Stimulated activated CD8-positive, alpha-beta memory T cell treated with anti-CD3 and anti-CD28 coated beads, Interleukin-4, amount 100 ng/mL, for 4 hours (primary cell): ENCODE measurements at places on chromosomes 4 and X.

- no peak for DNase-seq
Measured at GRCh38 chrX:103565752-103566151, 19.6 kb upstream of the TCEAL4 start.

- no peak for DNase-seq
Measured at GRCh38 chr4:174714393-174715211, 114.4 kb downstream of the GLRA3 start.

- DNase-seq = no peak
Measured at GRCh38 chr4:8316251-8316771, 46.8 kb downstream of the HTRA3 start.

DNA sequence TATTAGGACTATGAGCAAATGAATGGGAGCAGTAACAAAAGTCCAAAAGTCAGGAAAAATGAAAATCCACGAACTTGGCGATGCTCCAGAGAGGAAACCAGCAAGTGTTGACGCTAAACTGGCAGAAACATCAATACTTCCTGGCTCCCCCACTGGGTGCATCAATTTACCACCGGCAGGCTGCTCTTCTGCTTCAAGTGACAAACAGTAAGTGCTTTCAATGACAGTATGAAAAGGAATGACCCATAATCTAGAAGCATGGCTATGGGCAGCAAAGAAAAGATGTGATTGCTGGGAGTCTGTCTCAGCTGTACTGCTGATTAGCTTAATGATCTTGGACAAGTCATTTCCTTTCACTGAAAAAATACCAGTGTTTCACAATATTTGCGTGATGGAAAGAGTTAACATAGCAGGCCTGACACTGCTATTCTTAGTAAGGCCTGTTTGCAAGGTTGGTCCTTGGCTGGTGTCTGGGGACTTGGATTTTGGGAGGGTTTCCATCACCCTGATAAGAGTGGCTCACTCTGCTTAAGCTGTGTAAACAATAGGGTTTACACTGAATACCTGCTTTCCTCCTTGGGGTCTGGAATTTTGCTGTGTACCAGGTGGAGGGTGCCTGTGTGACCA, 8.7 kb downstream of the ATP11C start:
- no peak for DNase-seq

DNA sequence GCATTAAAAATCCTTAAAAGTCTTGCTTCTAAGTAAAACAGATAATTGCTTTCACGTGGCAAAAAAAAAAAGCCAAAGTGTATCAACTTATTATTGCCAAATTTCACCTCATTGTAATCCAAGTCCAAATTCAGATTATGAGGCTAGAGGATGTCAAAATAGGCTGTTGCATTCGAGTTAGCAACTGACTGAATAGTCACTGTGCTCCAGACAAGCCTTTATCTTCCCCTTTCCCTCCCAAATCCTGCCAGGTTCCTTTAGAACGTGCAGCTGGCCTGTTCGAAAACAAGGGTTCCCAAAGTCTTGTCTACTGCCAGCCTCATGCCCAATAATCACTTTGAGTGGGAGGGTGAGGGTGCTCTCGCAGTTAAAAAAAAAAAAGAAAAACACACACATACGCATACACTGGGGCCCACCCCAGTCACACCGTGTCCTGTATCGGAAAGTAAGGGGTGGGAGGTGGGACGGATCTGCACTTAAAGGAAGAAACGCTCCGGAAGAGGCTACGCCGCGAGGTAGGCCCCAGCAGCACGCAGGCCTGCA, 603 bp downstream of the MAD2L1 start:
- DNase-seq = no peak

DNA sequence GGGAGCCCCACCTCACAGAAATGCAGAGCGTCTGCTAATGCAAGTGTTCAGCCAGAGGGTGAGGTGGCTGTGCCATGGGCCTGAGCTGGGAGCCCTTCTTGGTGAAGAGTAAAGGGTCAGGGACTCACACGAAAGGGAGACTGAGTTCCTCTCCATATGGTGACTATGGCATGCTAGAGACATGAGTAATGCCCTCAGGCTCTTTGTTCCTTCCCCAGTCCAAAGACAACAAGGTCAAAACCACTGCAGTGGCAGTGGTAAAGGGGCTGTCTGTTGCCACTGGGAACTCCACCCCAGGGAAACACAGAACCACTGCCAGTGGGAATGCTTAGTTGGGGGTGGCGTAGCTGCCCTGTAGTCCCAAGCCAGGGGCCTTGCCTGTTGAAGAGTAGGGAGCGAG, 22.4 kb downstream of the RAB40AL start:
- no peak for DNase-seq

- DNase-seq = no peak
Measured at GRCh38 chr4:8728536-8729407, 136.2 kb downstream of the CPZ start.

DNA sequence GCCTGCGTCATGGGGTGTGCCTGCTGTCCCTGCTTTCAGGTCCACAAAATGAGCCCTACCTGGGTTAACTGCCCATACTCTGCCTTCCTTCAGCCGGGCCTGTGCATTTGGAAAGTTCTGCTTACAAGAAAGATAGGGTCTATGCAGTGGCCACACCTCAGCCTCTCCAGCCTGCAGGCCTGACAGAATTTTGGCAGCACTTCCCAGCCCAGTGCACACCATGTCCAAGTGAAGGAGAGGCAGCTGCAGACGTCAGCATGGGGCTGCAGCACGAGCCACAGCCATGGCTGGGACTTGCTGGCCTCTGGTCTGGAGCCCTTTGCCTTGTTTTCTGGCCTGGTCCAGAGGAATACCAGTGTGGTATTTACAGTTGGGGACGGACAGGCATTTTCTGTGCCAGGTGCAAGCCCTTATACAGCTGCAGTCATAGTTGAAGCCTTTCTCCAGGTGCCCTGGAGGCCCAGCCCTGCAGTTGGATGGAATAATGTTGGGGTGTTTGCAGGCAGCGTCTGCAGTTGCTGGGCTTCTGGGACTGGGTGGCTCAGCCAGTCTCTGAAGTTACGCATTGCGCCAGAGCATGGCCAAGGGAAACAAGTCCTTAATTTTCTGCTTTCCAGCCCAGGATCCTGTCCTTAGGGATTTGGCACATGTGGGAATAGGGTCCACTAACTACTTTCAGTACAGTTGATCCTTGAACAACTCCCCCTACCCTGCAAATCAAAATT, 26.2 kb downstream of the JADE1 start:
- no peak for DNase-seq

DNA sequence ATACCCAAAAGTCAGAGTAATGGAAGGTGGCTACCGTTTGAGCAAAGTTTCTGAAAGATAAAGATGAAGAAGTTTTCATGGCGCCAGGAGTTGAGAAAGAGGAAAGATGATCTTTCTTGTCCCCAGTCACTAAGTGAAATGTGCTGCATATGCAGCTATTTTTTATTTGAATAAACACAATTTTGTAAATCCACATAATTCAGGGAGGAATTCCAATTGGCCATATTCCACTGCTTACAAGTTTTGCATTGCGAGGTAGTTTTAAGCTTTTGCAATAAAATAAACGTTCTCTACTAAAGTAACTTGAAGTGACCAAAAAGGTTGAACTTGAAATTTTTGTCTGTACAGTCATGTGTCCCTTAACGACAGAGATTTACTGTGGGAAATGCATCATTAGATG, 139.3 kb upstream of the VCX2 start:
- DNase-seq = no peak

- DNase-seq = no peak
Measured at GRCh38 chr4:33064238-33064637, 2344.1 kb downstream of the PCDH7 start.

GRCh38 chr4:4980621-4981230, 38.5 kb downstream of the CYTL1 start:
- no peak for DNase-seq

- DNase-seq = no peak
Measured at GRCh38 chr4:67632492-67632891, 68.5 kb downstream of the UBA6 start.

- DNase-seq = no peak
Measured at GRCh38 chrX:70434914-70435586, 9.6 kb upstream of the DLG3 start.

DNA sequence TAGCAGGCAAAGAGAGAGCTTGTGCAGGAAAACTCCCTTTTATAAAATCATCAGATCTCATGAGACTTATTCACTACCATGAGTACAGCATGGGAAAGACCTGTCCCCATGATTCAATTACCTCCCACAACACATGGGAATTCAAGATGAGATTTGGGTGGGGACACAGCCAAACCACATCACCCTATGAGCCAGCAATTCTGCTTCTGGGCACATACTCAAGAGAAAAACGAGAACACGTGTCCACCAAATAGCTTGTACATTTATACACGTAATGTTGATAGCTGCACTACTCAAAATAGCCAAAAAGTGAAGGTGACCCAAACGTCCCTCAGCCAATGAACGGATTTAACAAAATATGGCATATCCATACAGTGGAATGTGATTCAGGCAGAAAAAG, 94.5 kb upstream of the DHRSX start:
- DNase-seq = no peak

- DNase-seq = no peak
Measured at GRCh38 chr4:76723924-76724323, 174.0 kb downstream of the SOWAHB start.

DNA sequence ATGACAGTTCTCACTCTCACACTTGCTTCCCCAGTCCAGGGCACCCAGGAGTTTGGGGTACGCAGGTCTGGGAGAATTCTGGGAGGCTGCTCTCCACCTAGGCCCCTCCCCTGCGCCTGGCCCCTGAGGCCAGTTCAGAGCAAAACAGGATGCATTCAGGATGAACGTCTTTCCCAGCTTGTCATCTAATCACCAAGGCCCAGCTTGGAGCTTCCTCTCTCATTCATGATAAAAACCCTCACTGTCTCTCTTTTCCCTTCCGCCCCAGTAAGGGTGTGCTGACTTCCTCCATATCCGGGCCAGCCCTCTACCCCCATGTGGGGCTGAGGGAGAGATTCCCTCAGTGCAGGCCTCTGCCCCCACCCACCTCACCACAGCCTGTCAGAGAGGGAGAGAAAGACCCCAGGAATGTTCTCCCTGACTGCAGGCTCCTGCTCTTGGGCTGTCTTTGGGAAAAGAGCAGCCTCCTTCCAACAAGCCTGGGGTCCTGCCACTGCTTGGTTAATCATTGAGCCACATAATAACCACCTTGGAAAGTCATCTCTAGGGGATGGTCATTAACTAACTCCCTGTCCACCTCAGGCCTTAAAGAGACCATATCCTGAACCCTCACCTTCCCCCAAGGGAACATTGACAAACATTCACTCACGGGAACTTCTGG, 50.1 kb downstream of the STARD8 start:
- no peak for DNase-seq

DNA sequence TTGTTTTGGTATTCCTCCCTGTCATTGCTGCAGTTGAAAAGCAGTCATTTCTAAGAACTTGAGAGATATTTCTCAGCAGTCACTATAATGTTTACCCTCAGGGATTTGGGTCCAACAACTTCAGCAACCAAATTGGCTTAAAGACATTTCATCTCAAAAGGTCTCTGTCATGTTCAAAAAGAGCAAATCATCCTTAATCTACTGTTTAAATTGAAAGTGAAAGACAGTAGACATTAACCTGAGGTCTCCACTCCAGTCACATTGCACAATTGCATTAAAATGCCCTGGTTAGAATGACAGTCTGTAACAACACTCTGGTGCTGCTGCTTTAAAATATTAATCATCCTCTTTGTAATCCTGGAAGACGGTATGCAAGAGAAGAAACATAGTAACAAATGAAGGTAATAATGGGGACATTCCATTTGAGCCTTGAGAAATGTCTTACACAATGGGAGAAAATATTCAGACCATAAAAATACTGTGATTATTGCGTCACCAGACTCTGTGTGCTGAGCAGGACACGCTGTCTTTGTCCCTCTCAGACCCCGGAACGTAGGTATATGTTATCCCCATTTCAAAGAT, 90.2 kb upstream of the UNC5C start:
- DNase-seq = no peak

DNA sequence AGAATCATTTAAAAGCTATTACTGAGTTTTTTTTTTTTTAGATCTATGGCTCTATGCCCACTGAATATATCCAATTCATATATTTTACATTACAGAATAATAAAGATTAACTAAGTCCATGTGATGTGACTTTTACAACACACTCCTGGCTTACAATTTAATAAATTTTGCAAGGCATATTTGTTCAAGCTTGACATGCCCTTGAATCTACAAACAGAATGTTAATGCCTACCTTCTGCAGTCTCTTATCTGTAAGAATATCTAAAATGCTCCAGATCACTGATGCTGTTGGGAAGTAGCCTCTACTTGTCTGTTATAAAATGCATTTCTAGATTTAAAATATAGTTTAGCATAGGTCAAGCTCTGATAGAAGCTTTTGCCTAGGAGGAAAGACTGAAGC, 100.7 kb upstream of the RASGEF1B start:
- DNase-seq = no peak

GRCh38 chrX:135393051-135393450, 28.7 kb upstream of the SMIM10L2A start:
- no peak for DNase-seq

GRCh38 chr4:102493257-102493656, 7.9 kb upstream of the NFKB1 start:
- no peak for DNase-seq

GRCh38 chr4:150714462-150715438, 132.8 kb downstream of the MAB21L2 start:
- DNase-seq = no peak
